Activated T-cell treated with anti-CD3 and anti-CD28 coated beads for 24 hours (primary cell): ENCODE measurements at places on chromosomes 7 and 10.

GRCh38 chr10:43444897-43445466, 8.1 kb downstream of the ZNF487 start:
- no peak for DNase-seq

DNA sequence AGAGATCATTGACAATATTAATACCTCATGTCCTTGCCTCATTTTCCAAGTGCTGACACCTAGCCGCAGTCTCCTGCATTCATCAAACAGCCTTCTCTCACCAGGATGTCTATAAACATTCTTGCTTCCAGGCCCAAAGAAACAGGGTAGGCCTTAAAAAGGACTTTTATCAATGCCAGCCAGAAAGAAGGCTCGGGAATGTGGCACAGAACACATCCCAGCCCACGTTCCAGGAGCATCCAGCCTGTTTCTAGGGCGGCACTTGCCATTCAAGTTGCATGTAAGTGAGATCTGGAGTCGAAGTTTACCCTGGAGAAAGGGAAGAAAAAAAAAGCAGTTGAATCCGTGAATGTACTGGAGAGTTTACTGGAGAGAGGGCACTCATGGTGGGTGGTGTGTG, 1083.1 kb downstream of the KCNMA1 start:
- no peak for DNase-seq

DNA sequence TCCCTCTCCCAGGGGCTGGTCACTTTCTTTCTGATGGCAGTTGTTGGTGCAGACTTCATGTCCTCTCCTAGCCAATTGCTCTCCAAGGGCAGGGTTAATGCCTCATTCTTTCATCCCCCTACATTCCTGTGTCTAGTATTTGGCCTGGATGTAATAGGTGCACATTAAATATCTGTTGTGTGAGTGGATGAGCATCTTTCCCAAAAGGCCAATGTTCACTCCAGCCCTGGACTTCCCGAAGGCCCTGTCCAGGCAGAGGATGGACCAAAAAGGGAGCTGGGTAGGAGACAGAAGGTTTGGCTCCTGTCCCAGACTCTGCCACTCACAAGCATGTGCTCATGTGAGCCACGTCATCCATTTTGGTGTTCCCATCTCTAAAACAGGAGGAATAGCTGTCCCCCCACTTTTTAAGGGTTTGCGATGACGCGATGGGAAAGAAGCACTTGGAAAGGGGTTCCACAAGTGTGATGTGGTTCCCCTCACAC, 47.5 kb downstream of the RGS10 start:
- no peak for DNase-seq

DNA sequence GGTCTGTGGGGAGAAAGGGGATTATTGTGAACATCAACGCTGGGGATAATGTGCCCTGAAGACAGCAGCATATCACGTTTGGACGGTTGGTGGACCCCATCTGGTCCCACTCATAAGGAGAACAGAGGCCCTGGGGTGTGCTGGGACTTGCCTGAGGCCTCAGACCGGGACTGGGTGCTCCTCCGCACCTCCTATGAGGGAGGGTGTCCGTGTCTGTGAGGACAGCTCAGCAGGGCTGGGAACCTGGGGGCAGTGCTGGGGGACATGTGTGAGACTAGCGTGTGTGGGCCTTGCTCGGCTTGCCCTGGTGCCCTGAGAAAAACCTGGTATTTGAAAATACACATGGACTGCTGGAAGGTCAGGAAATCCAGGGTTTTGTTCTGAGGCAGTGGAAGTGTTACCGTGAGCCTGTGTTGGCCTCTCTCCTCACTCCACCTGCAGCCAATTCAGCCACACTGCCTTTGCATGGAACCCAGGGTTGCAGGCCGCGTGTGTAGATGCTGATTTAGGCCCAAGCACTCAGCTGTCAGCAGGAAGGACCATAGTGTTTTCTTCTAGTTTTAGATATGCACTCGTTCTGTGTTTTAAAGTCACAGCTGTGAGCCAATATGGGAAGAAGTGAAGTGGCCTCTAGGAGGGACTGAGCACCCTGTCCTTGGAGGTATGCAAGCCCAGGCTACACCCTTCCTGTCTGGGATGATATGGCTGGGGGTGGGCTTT, 13.4 kb upstream of the SH2D4B start:
- DNase-seq = no peak

DNA sequence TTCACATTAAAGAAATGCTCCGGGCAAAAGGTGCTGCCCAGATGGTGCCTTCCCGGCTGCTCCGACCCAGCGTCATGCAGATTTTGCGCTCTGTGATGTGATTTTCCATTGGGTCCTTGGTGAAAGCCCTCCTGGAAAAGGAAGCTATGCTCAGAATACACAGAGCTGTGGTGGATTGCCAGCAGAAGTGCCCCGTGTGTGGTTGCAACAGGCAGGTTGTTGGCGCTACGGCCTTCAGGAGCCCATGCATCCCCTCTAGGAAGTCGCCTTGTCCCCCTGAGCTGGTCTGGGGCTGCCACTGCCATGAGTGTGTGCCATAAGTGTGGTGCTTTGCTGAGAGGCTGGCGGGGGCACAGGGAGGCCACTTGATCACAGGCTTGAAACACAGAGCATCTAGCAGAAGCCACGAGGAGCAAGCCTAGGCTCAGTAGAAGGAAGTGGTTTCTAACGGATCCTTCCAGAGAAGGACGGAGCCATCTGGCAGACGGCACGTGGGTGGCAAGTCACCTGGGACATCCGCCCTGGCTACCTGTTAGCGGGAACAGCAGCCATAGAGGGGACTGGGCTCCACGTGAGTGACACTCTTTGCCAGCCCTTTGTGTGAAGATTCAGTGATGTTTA, 210.9 kb downstream of the CUX1 start:
- DNase-seq = no peak

- DNase-seq = no peak
Measured at GRCh38 chr7:29527505-29528108, 36.0 kb upstream of the PRR15 start.

GRCh38 chr10:78553792-78554191, 515.0 kb upstream of the ZMIZ1 start:
- DNase-seq = no peak
